ENCODE measurements at places on chromosomes 16 and 17. TPM values are rescaled to one million over a fixed set of nuclear protein-coding genes. Genes with fewer than 3 reads are reported as not detected.

The HSD11B2 gene
- total RNA-seq = 694 TPM

The ETV4 gene
- total RNA-seq = 0.41 TPM

The SSTR5 gene
- total RNA-seq = not detected

The RBL2 gene
- total RNA-seq = 27.7 TPM

The ZNF423 gene
- total RNA-seq = 6.6 TPM

The PSMC5 gene
- 81.8 TPM for total RNA-seq

The CDH5 gene
- total RNA-seq = 6.0 TPM

The DLX3 gene
- not detected for total RNA-seq

The ZNF174 gene
- total RNA-seq = 7.9 TPM

The SEZ6L2 gene
- 3.0 TPM for total RNA-seq

The ATP2A1 gene
- 1.4 TPM for total RNA-seq

The MYH2 gene
- not detected for total RNA-seq

The MIF4GD gene
- total RNA-seq = 44.0 TPM

The SULT1A4 gene
- not detected for total RNA-seq

The TMEM170A gene
- 96.7 TPM for total RNA-seq

The KRTAP4-9 gene
- not detected for total RNA-seq

The NACA2 gene
- not detected for total RNA-seq

The ANKRD40 gene
- 24.8 TPM for total RNA-seq

The SGCA gene
- 3.7 TPM for total RNA-seq

The DNAI2 gene
- total RNA-seq = not detected

The KRT14 gene
- not detected for total RNA-seq

The KIFC3 gene
- total RNA-seq = 18.5 TPM

The TMEM107 gene
- 28.8 TPM for total RNA-seq

The ZFP3 gene
- 6.0 TPM for total RNA-seq

The DRC7 gene
- total RNA-seq = not detected

The RASL10B gene
- 0.41 TPM for total RNA-seq

The KRTAP17-1 gene
- not detected for total RNA-seq

The ZNF205 gene
- total RNA-seq = 5.2 TPM

The WSCD1 gene
- 35.1 TPM for total RNA-seq

The NOL3 gene
- 39.9 TPM for total RNA-seq

The PIGQ gene
- 44.3 TPM for total RNA-seq

The ARL16 gene
- 52.0 TPM for total RNA-seq

The RNF151 gene
- not detected for total RNA-seq

The TOB1 gene
- total RNA-seq = 74.1 TPM

The ZP2 gene
- total RNA-seq = not detected

The KIF2B gene
- total RNA-seq = not detected
